ENCODE measurements at places on chromosomes 11 and 22. TPM values are rescaled to one million over a fixed set of nuclear protein-coding genes. Genes with fewer than 3 reads are reported as not detected.

DNA sequence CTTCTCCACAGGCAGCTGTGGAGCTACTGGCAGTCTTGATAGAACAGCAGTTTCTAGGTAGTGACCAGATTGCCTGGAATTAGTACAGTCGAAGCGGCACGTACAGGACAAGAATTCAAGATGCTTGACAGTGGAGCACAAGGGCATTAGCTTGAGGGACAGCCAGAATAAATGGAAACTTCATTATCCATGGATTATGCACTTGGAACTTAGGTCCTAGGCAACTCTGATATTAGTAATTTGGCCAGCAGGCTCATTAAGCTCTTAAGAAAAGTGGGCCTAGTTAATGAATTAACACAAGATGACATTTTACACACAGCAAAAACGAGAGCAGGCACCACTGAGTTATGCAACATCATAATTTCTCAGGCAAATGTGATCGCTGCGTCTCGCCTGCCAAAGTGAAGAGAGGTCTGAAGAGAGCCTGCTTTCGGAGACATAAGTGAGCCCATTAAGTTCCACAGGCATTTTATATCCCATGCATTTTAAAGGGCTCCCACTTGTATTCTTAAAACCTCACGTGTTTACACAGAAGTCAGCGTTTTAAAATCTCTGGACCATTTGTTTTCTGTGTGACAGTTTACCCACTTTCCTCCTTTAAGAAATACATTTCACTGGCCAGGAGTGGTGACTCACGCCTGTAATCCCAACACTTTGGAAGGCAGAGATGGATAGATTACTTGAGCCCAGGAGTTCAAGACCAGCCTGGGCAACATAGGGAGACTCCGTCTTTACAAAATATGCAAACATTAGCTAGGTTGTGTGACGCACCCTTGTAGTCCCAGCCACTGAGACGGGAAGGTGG is 66.2 kb downstream of the COMMD9 start:
- DNase-seq, result no peak

DNA sequence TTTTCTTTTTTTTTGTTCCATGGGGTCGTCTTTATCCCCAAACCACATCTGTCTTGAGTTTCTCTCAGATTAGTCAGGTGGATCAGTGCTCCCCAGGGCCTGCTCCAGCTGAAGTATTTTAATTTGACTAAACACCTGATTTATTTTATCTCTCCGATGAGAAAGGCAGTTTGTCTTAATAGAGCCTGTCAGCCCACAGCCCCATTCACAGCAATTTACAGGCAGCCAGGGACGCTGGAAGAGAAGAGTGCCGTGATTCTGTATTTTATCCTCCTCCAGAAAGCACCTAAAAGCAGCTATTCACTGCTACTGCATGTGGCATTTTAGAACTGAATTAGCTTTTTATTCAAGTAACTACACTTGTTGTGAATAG is 164.5 kb downstream of the SOX6 start:
- DNase-seq, result no peak

DNA sequence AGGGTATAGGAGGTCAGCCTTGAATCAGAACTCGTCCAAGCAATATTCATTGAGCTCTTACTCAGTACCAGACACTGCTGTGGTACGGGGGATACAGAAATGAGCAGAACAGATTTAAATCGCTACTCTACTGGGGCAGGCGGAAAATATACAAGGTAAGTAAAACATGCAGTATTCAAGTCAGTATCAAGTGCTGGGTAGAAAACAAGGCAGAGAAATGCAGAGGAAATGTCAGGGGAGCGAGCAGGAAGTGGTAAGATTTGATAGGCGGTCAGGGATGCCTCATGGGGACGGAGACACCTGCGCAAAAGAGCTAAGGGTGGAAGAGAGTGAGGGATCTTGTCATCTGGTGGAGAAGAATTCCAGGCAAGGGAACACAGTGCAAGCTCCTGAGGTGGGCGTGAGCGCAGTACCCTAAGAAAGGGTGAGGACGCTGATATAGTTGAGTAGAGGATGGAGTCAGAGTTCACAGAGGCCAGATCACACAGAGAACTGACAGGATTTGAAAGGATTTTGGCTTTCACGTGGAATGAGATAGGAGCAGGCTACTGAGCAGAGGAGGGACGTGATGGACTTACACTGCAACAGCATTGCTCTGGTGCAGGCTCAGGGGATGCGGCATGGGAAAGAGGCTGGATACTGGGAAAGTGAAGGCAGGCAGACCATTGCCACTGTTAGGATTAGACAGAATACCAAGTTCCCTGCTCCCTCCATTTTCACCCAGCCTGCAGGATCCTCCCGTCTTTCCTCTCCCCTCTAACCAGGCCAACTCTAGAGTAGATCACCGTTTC is 35.8 kb downstream of the SC5D start:
- no peak for DNase-seq

- DNase-seq, result peak; percentile 97
Measured at GRCh38 chr11:78168539-78169477, 19.6 kb downstream of the KCTD21 start.

- no peak for DNase-seq
Measured at GRCh38 chr11:34431979-34432378, 6.8 kb upstream of the CAT start.

DNA sequence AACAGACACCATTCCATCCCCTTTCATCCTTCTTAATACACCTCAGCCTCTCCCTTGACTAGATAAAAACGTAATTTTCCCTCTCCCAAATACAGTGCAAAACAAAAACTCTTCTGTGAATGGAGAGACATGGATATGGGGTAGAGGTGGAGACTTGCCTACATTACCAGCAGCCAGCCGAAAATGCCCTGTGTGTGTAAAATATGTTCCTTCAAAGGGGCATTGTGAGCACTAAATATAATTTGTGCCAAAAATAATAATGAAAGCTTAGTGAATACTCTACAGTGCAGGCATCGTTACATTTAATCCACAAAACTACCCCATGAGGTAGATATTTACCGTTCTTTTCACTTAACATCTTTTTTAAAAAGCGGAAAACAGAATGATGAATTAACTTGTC is 1.0 kb upstream of the TRIM44 start:
- DNase-seq, result no peak

GRCh38 chr22:41003066-41003465 is 51.9 kb downstream of the RBX1 start:
- no peak for DNase-seq

- no peak for DNase-seq
Measured at GRCh38 chr11:75326439-75326810, 25.0 kb downstream of the ARRB1 start.

- DNase-seq, result no peak
Measured at GRCh38 chr11:30422447-30423278, 99.8 kb downstream of the ARL14EP start.

GRCh38 chr11:71255323-71255722 is 2.9 kb upstream of the SHANK2 start:
- DNase-seq, result no peak

- no peak for DNase-seq
Measured at GRCh38 chr11:6579681-6580080, 23.7 kb downstream of the RRP8 start.

DNA sequence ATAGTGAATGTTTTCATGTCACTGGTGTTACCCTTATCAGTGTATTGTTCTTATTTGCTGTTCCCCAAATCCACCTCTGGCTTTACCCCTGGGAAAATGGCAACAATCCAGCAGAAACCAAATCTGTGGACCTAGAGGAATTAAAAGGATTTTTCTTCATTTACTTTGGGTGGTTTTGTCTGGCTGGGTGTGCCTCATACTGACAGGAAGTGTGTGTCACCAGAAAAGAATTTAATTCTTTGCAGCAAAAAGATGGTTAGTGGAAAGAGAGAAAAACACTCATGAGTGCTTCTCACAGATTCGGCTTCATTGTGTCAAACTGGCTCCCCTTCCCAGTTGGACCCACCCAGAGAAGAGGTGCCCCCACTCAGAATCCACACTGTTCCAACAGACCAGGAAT is 38.9 kb downstream of the FZD4 start:
- DNase-seq, result no peak

DNA sequence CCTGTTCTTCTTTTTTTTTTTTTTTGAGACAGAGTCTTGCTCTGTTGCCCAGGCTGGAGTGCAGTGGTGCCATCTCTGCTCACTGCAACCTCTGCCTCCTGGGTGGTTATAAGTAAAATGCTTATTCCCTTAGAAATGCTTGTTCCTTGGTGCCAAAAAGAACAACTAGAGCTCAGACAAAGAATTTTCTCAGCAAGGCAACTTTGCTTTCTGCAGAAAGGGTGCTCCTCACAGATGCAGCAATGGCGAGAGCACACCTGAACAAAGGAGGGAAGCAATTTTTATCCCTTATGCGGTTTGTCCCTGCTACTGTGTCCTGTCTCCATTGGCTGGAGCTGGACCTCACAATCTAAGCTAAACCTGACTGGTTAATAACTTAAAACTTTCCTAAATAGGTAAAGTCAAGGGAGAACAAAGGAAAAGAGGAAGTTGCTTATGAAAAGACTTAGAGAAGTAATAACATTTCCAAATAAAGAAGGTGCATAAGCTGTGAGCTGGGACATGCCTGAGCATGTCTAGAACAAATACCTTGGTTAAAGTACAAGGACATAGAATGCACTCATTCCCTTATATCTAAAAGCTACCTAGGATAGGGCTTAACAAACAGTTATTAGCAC is 90.0 kb upstream of the PRR5 start:
- no peak for DNase-seq

GRCh38 chr11:46353698-46354097 is 6.4 kb downstream of the DGKZ start:
- DNase-seq, result no peak

- no peak for DNase-seq
Measured at GRCh38 chr11:126863294-126863997, 137.1 kb downstream of the KIRREL3 start.

DNA sequence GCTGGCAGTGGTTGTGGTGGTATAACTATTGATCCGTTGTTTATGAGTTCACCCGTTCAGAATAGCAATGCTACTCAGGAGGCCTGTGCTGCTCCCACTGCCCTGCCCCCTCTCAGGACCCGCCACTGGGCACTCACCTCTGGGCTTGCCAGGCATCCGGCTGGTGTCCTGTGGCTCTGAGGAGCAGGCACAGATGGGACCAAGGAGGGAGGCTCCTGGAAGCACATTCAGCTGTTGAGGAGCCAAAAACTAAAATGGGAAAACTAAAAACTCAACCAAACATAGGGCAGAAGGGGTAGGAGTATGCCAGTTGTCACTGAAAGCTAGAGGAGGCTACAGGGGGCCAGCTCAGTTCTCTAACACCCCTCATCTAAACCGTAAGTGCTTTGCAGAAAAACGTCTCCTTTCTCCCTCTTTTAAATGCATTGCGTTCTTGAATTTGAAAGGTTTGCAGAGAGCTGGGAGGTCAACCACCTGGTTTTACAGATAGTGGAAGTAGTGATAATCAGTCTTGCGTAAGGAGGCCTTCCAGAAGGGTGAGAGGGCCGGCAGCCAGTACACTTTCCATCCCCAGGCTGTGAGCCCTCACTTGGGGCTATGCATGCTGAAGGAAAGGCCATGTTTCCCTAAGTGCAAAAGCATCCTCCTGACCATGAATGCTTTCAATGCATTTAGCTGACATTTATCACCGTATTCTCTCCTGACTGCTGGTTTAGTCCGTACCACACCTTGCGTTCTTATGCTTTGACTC is 547.4 kb downstream of the NTM start:
- DNase-seq, result no peak

DNA sequence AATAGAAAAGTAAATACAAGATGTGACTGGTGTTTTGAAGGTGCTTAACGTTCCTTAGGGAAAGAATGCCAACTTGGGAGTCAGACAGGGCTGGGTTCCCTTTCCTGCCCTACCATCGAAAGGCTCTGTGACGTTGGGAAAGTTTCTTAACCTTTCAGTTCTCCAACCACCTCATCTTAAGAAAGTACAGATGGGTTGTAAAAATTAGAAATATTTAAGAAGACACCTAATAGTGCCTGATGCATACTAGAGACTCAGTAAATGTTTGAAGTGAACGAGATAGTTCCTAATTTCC is 1.1 kb downstream of the GTPBP1 start:
- DNase-seq, result no peak

GRCh38 chr11:115679945-115680344 is 175.7 kb upstream of the CADM1 start:
- no peak for DNase-seq

DNA sequence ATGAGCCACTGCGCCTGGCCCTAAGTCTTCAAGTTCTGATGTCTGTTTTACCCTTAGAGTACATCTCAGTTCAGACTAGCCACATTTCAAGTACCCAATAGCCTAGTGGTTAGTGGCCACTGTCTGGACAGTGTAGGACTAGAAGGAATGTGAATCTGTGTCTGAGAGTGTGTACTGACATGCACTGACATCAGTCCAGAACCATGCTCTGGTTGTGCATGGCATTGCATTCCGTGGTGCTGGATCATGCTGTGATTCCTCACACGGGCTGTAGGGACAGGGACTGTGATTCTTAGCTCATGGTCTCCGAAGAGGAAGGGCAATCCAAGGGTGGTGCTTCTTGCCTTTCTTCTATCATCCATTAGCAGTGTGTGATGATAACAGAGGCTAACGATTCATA is 41.1 kb downstream of the AMOTL1 start:
- no peak for DNase-seq

DNA sequence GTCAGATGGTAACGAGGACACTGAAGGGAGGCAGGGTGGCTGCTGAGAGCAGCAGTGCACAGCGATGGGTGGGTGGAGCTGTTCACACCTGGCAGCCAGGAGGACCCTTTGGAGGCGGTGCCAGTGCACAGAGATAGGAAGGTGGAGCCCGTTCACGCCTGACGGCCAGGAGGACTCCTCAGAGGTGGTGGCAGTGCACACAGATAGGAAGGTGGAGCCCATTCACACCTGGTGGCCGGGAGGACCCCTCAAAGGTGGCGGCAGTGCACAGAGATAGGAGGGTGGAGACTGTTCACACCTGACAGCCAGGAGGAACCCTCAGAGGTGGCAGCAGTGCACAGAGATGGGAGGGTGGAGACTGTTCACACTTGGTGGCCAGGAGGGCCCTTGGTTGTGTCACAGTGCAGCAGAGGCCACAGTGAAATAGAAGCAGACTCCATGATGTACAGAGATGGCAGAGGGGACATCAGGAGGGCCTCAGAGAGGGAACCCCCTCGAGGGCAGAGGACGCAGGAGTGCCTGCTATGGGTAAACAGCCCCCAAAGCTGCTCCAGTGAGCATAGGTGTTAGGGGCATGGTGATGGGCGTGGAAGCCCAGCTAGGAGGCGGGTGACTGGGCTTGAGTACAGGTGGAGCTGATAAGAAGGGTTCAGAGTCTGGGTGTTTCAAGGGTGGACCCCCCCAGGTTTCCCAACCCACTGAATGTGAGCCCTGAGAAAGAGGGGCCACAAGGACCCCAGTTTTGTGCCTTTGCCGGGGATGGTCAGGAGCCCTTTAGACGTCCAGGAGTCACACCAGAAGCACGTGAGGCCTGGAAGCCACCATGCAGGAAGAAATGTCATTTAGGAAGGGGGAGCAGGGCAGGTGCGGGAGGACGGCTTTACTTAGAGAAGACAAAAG is 566.7 kb downstream of the BRD1 start:
- DNase-seq, result no peak

DNA sequence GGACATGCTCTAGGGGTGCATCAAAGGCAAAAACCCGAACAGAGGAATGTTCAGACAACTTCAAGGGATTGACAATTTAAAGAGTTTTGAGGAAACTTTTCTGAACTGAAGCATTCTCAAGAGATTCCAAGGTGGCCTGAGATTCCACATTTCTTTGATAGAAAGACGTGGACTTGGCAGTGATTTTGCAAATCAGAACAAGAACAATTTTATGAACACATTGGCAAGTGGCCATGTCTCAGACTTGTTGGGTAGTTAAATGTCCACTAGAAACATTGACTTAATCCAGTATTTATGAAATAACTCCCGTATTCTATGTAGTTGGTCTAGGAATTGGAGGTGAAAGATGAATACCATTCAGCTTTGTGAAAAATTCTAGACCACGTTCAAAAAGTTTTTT is 13.8 kb downstream of the NCAM1 start:
- no peak for DNase-seq

The PGAP2 gene
- polyA plus RNA-seq, result 13.9 TPM

The TCN1 gene
- not detected for polyA plus RNA-seq

The CD3G gene
- polyA plus RNA-seq, result 0.02 TPM

The DEPDC7 gene
- 0.75 TPM for polyA plus RNA-seq

The RBM4 gene
- polyA plus RNA-seq, result 63.3 TPM
